ENCODE measurements at places on chromosomes 3 and 15. TPM values are rescaled to one million over a fixed set of nuclear protein-coding genes. Genes with fewer than 3 reads are reported as not detected.

GRCh38 chr15:40242601-40243000, 3.7 kb downstream of the PAK6 start:
- DNase-seq = peak; percentile 52

GRCh38 chr15:38895326-38896255, 331.0 kb upstream of the RASGRP1 start:
- DNase-seq = no peak

GRCh38 chr3:157542711-157543500, 39.7 kb upstream of the VEPH1 start:
- DNase-seq = peak; percentile 92

DNA sequence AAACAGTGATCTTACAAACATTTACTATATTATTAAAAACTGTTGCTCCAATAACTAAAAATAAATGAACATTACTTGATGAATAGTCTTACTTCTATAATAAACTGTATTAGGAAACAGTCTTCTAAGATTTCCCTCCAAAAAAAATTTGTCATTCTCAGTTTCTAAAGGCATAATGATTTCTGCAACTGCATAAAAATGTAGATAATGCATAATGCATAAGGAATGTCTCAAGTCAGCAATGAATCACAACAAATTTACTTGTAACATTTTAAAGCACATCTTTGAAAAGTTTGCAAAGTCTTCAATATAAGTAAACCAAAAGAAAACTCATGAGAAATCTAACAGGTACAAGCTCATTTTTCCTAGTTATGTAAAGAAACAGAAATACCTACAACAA, 113.5 kb downstream of the VPS13C start:
- no peak for DNase-seq

GRCh38 chr15:101114166-101114565, 137.7 kb downstream of the CHSY1 start:
- no peak for DNase-seq

DNA sequence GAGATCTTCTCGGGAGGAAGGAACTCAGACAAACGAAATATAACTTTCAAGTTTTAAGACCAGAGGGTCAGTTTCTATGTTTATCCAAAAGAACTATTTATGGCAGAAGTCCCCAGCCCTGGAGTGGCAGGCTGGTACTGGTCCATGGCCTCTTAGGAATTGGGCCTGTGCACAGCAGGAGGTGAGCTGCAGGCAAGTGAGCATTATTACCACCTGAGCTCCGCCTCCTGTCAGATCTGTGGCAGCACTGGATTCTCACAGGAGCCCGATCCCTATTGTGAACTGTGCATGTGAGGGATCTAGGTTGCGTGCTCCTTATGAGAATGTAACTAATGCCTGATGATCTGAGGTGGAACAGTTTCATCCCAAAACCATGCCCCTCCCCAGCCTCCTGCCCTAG, 14.3 kb upstream of the HPS3 start:
- DNase-seq = no peak

GRCh38 chr3:161100994-161101393, 4.2 kb downstream of the B3GALNT1 start:
- DNase-seq = peak; percentile 66

DNA sequence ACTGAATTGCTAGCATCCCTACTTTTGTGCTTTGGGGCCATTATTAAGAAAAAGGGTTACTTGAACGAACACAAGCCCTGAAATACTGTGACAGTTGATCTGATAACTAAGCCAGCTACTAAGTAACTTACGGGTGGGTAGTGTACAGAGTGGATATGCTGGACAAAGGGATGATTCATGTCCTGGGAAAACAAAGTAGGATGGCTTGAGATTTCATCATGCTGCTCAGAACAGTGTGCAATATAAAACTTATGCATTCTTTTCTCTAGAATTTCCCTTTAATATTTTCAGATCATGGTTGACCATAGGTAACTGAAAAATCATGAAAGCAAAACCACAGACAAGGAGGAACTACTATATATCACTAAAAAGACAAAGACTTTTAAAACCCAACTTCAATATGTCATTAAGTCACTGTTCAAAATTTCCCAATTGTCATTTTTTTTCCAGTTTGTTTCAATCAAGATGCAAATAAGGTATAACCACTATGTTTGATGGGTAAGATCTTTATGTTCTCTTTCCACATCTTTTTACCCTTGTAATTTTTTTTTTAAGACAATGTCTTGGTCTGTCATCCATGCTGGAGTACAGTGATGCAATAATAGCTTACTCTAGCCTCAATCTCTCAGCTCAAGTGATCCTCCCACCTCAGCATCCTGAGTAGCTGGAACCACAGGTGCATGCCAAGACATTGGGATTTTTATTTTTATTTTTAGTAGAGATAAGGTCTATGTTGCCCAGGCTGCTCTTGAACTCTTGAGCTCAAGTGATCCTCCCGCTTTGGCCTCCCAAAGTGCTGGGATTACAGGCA, 67.7 kb downstream of the IFT80 start:
- no peak for DNase-seq

GRCh38 chr15:52667597-52667996, 11.6 kb downstream of the ATOSA start:
- no peak for DNase-seq

- peak; percentile 78 for DNase-seq
Observed at GRCh38 chr15:90002428-90002844, 1.3 kb downstream of the ZNF710 start.

DNA sequence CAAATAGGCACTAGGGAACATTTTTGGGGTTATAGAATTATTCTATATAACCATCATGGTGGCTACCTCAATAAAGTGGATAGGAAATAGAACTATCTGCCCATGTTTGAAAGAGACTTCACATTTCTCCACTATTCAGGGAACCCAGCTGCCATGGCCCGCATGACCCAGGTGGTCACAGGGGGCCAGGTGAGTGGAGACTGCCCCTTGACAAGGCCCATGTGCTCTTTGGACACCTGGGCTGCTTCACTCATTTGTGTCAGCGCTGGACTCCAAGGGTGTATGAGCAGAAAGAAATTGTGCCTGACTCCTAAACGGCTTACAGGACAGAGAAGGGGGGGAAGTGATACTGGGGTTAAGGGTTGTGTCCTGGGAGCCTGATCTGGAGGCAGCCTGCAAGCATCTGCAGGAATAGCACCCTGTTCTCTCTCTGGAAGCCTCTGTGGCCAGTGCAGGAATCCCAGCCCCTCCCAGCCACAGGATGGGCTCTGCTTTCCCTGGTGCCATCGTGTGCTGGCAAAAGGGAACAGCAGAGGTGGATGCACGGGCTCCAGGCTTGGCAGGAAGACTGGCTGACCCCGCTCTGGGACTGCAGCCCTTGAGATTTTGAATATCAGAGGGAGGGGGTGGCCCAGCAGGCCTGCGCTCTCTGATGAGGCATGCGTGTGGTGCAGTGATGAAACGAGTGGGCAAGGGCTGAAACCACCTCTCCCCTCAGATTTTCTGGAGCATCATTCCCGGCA, 9.1 kb upstream of the C3orf22 start:
- no peak for DNase-seq

DNA sequence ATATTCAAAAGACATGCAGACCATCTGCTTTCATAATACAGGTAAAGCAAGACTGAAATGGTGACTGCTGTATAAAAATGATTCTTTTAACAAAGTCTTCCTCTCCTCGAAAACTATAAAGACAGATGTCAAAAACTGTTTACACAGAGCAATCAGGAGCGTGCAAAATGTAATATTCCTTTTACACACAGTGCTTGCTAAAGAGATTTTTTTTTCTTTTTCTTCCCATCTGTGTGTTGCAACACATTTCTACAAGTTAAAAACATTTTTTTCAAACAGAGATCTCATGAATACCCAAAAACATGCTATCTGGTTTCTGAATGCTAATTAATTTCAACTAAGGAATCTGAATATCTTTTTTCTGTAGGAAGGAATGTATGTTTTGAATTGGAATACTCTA, 22.1 kb downstream of the SATB1 start:
- DNase-seq = no peak

DNA sequence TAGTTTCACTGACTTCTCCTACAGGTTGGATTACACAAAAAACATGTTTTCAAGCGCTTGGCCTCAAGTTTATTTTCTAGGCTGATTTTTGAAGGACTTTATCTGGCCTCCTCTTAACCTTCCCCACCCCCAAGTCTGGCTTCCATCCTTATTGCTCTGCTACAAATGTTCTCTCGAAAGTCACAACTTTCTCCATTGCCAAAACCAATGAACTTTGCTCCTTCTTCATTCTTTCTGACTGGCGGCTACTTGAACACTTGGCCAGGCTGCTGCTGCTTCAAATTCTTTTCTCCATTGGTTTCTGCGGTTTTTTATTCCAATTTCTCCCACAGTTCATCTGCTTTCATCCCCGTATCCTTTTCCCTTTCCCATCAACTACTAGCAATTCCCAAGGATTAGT, 106.6 kb downstream of the TOP2B start:
- DNase-seq = no peak

DNA sequence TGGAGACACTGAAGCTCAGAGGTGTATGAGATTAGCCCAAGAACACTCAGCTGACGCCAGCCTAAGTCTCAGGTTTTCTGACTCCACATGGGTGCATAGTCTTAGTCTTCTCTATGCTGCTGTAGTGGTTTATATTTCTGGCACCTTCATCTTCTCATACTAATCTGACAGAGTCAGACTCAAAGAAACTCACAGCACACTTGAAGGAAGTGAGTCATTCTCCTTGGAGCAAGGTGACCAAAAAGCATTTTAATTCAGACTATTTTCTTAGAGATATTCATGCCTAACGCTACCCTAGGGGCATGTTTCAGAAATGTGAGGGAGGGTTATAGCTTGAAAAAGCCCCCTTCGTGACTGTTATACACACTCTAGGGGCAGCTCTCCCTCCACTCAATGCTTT, 775.3 kb upstream of the ARPP21 start:
- DNase-seq = no peak

- no peak for DNase-seq
Observed at GRCh38 chr3:14846226-14846880, 27.6 kb downstream of the FGD5 start.

DNA sequence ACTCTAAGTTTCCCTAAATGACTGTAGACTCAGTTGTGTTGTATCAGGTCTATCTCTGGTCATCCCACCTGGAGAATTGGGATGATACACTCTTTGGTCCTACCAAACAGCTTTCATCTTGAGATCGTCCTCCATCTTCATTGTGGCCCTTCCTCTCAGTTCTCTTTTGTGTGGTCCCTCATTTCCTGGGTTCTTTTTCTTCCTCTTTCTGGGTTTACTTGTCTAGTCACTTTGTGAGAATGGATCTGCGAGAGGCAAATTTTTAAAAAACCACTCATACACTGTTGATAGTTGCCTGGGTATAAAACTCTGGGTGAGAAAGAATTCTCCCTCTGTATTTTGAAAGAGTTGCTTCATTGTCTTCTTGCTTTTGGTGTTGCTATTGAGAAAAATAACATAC, 6.0 kb upstream of the AMOTL2 start:
- DNase-seq = no peak

DNA sequence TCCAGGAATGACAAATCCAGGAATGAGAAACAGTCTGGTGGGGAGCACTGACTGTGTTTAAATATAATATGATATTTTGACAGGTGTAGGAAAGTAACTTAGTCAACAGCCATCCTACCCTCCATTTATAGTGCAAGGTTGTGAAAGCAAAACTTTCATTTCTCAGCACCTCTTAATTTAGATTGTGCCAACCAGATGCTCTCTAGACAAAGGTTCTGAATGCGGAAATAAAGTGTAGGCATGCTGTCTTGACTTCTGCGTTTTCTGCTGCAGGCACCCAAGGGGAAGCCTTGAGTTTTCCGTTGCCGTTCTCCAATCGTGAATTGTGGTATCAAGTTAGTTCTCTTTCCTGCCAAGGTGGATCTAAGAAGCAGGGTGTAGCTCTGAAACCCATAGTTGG, 261.9 kb upstream of the SUCLG2 start:
- no peak for DNase-seq

DNA sequence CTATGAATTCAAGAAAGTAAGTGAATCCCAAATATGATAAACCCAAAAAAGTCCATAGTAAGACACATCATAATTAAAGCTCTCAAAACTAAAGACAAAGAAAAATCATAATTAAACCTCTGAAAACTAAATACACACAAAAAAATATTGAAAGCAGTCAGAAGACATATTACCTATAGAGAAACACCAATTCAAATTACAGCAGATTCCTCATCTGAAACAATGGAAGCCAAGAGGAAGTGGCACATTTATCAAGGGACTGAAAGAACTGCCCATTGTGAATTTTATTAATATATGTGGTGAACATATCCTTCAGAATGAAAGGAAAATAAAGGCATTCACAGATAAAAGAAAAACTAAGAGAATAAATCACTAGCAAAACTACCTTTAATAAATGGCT, 128.2 kb downstream of the SCAPER start:
- no peak for DNase-seq

DNA sequence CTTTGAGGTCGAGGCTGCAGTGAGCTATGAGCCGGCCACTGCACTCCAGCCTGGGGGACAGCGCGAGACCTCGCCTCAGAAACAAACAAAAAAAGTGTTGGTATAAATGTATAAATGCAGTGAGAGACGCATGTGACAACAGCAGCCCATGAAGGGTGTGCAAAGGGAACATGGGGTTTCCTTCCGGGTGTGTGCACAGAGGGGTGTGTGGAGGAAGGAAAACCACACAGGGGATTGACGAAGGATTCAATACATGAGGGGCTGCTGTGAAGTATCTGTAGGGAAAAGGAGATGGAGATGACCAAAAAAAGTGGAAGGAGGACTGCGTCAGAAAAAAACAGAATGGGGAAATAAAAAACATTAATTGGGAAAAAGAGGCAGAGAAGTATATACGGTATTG, 1.1 kb downstream of the MTFMT start:
- DNase-seq = no peak

- no peak for DNase-seq
Observed at GRCh38 chr3:187150599-187150998, 11.3 kb upstream of the RPL39L start.

- no peak for DNase-seq
Observed at GRCh38 chr15:57440799-57441198, 64.5 kb downstream of the CGNL1 start.

- no peak for DNase-seq
Observed at GRCh38 chr3:90080988-90081387, 973.6 kb downstream of the EPHA3 start.

Gene BFSP2
- total RNA-seq = not detected

Gene RAD51
- 0.98 TPM for total RNA-seq

Gene CELF6
- 5.4 TPM for total RNA-seq

Gene DZIP1L
- total RNA-seq = 8.1 TPM

Gene LMAN1L
- not detected for total RNA-seq

Gene FSD2
- total RNA-seq = not detected

Gene SKOR1
- 0.52 TPM for total RNA-seq

Gene OSBPL10
- 30.8 TPM for total RNA-seq

Gene USP50
- total RNA-seq = not detected

Gene PLCH1
- 12.1 TPM for total RNA-seq

Gene MEGF11
- total RNA-seq = 3.0 TPM

Gene IL20RB
- 3.7 TPM for total RNA-seq
